Suprapubic skin (tissue), 4 donors: ENCODE measurements at places on chromosomes 1 and 21. TPM values are rescaled to one million over a fixed set of nuclear protein-coding genes. Genes with fewer than 3 reads are reported as not detected.

Gene C1orf87
- not detected for total RNA-seq

Gene CCDC27
- not detected for total RNA-seq

Gene UMODL1
- total RNA-seq, result not detected

Gene REN
- total RNA-seq, result not detected

Gene HRNR
- not detected for total RNA-seq

GRCh38 chr1:39141925-39142324 lies 62.6 kb upstream of the MACF1 start:
- DNase-seq, result no peak

GRCh38 chr1:177799746-177800145 lies 170.1 kb downstream of the SEC16B start:
- no peak for DNase-seq

DNA sequence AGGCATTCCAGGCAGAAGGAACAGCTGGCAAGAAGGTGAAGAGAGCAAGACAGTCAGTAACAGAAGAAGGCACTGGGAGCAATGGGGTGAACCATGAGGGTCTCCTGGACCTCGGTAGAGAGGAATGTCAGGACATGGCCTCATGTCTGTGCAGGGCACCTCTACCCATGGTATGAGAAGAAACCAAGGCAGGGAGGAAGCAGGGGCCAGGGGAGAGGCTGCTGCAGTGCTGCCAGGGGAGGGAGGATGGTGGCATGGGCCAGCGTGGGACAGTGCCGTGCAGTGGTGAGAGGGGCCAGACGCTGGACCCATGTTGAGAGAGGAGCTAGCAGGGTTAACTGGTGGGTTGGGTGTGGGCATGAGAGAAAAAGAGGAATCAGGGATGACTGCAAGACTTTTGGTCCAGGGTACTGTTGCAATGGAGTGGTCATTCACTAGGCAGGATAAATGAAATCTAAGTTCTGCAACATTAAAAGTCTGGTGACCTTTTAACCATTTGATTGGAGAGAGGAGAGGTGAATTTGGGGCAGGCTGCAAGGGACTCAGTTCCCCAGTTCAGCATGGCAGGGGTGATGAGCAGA lies 577.6 kb downstream of the MATN1 start:
- peak; percentile 38 for DNase-seq

DNA sequence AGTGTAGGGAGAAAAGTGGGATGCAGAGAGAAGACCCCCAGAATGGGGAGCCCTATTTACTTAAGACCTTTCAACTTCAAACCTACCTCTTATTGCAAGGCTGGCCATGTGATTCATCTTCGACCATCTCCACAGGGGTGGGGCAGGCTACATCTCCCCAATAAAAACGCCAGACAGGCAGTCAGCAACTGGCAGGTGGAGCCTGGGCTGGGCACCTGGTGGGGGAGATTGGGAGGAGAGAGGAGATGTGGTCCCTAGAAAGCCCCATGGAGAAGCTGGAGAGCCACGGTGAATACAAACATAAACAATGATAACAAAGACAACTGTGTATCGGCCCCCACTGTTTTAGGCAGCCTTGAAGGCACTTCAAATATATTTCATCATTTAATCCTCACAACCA lies 336.7 kb upstream of the PROX1 start:
- no peak for DNase-seq

DNA sequence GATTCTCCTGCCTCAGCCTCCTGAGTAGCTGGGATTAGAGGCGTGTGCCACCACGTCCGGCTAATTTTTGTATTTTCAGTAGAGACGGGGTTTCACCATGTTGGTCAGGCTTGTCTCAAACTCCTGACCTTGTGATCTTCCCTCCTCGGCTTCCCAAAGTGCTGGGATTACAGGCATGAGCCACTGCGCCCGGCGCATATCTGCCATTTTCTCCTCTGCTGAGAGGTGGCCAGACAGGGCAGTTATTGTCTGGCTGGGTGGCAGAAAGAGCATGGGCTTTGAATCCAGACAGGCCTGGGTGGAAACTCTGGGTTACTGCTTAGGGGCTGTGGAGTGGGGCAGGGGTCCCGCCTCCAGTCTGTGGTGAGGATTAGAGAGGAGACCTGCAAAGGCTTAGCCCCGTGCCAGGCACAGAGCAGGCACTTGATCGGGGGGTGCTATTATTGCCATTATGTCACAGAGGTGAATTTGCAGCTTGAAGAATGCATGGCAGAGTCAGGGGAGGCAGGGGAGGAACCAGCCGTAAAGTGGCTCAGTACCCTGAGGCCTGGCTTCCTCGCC lies 73.9 kb downstream of the MAN1C1 start:
- DNase-seq, result no peak

DNA sequence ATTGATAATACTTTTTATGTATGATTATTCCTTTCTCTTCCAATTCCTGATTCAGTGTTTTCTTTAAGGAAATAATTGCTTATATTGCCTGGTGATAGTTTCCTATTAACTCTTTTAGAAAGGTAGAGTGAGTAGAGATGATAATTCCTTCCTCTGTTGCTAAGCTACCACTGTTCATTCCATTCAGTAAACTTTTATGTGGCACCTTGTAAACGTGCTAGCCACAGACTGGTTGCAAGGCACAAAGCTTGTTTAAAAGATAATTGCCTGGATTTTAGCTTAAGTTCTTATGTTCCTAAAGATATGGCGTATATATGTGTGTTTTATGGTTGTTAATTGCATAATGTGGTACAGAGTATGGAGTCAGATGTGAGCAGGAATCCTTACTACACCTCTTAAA lies 3.2 kb downstream of the ZFYVE9 start:
- DNase-seq, result no peak

GRCh38 chr1:198337886-198338285 lies 181.1 kb downstream of the NEK7 start:
- DNase-seq, result no peak

DNA sequence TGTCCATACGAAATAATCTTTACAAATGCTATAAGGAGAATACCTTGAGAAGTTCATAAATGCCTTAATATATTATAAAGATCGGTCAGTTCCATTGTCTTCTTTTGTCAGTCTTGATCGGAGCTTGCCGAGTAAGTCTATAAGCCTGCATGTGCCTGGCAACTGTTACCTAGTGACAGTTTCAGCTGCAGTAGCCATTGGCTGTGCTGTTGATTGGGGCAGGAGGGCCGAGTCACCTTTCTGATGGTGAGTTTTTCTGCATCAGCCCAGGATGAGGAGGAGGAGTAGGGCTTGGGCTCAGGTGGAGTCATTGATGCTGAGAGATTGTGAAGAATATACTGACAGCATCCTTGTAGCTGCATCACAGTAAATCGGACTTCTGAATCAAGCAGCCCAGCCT lies 1.9 kb upstream of the GPR52 start:
- DNase-seq, result no peak

DNA sequence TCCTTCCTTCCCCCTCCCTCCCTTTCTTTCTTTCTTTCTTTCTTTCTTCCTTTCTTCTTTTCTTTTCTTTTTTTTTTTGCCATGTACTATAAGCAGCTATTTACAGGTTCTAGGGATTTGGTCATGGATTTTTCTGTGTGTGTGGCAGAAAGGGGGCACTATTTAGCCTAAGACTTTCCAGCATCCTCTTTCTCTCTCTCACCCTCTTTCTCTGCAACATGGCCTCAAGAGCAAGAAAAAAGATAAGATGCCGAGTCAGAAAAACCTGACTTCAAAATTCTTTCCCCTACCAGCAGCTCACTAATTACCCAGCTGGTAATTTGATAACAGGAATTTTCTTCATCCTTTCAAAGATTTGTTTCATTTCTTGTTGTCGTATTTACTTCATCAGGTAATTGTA lies 458.3 kb upstream of the ADAMTS5 start:
- no peak for DNase-seq

- no peak for DNase-seq
Measured at GRCh38 chr1:78619803-78620579, at the start of gene IFI44L. Gene IFI44L (plus strand): TSS chr1:78620448. CDS start chr1:78627916, 7,468 bp downstream.

DNA sequence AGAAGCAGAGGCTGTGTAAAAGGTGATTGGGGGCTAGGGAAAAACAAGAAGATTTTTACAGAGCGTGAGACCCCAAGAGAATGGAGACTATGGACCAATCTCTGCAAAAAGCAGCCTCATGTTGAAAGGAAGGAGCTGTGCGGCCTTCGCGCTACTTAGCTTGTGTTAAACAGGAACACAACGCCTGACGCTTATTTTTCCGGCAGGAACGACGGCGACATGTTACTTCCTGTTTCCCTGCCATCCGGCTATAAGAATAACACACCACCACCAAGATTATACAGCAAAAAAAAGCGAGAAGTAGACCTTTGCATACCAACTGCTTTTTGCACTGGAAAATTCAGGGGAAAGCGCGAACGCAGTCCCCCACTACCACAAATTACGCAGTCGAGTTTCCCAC lies 272.7 kb downstream of the FAM72C start:
- no peak for DNase-seq

GRCh38 chr1:169784102-169784501 lies 10.6 kb downstream of the METTL18 start:
- DNase-seq, result no peak

GRCh38 chr1:26848941-26849774 lies 13.8 kb upstream of the SFN start:
- no peak for DNase-seq

DNA sequence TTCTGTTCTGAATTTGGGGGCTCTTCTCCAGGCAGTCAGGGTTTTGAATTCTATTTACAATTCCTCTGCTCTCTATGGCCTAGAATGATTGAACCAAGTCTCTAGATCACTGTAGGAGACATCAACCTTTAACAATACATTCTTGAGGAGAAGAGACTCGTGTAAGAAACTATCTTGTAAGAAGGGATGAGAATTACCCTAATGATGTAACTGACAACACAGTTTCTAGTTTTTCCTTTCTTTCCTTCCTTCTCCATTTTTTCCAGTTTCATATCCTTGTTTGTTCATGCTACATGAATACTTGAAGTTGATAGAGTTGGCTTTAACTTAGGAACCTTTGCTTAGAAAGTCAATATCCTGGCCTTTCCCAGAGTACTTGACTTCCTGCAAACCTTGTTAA lies 1.3 kb upstream of the ATP1A1 start:
- DNase-seq, result no peak
